ENCODE measurements at places on chromosomes 3 and 15. TPM values are rescaled to one million over a fixed set of nuclear protein-coding genes. Genes with fewer than 3 reads are reported as not detected.

DNA sequence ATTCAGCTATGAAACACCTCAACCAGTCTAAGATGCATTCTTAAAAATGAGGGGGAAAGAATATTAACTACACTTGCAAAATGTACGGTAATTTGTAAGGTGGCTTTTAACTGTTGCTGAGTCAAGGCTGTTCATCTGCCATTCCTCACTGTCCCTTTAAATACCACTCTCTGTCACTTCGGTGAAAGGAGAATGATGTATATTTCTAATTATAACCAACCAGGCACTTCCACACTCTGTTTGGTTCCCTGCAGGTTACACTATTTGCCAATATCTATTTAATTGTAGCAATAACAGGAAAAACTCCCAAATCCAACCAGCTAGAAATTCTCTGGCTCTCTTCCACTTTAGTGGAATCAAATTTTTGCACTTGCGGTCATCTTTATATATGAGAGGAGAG lies 70.5 kb upstream of the SLCO3A1 start:
- no peaks in the 10 kb centered on the region for H3K4me1 ChIP-seq
- no peak overlapping the region for H3K4me3 ChIP-seq
- H3K27ac ChIP-seq, result no peak overlapping the region
- peaks cover 21% of the 10 kb centered on the region for H3K27me3 ChIP-seq
- no peaks in the 10 kb centered on the region for H3K36me3 ChIP-seq
- DNase-seq, result no peak

- no peaks in the 10 kb centered on the region for H3K27me3 ChIP-seq
- H3K4me3 ChIP-seq, result no peak overlapping the region
- no peaks in the 10 kb centered on the region for H3K36me3 ChIP-seq
- H3K27ac ChIP-seq, result no peak overlapping the region
- no peak for DNase-seq
- H3K4me1 ChIP-seq, result no peaks in the 10 kb centered on the region
These were observed 63.3 kb upstream of the GATM start for GRCh38 chr15:45441686-45442085.

GRCh38 chr15:50053055-50053856 lies 65.8 kb downstream of the ATP8B4 start:
- no peak overlapping the region for H3K4me3 ChIP-seq
- no peak overlapping the region for H3K27ac ChIP-seq
- DNase-seq, result no peak
- no peaks in the 10 kb centered on the region for H3K4me1 ChIP-seq
- peaks cover 15% of the 10 kb centered on the region for H3K27me3 ChIP-seq

GRCh38 chr3:177745607-177746005 lies 548.3 kb upstream of the TBL1XR1 start:
- H3K4me1 ChIP-seq, result no peaks in the 10 kb centered on the region
- no peak overlapping the region for H3K27ac ChIP-seq
- H3K36me3 ChIP-seq, result no peaks in the 10 kb centered on the region
- no peaks in the 10 kb centered on the region for H3K27me3 ChIP-seq
- H3K4me3 ChIP-seq, result no peak overlapping the region
- DNase-seq, result no peak

DNA sequence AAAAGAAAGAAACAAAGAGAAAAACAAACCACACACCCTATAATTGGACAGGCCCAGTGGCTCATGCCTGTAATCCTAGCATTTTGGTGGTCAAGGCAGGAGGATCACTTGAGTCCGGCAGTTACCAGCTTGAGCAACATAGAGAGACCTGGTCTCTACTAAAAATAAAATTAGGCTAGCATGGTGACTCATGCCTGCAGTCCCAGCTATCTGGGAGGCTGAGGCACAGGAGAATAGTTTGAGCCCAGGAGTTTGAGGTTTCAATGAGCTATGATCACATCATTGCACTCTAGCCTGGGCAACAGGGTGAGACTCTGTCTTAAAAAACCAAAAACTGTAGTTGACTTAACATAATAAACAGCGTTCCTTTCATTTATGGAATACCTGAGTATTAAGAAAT lies 72.3 kb upstream of the ST3GAL6 start:
- H3K36me3 ChIP-seq, result no peaks in the 10 kb centered on the region
- DNase-seq, result no peak
- no peaks in the 10 kb centered on the region for H3K27me3 ChIP-seq
- no peak overlapping the region for H3K4me3 ChIP-seq
- no peak overlapping the region for H3K27ac ChIP-seq

DNA sequence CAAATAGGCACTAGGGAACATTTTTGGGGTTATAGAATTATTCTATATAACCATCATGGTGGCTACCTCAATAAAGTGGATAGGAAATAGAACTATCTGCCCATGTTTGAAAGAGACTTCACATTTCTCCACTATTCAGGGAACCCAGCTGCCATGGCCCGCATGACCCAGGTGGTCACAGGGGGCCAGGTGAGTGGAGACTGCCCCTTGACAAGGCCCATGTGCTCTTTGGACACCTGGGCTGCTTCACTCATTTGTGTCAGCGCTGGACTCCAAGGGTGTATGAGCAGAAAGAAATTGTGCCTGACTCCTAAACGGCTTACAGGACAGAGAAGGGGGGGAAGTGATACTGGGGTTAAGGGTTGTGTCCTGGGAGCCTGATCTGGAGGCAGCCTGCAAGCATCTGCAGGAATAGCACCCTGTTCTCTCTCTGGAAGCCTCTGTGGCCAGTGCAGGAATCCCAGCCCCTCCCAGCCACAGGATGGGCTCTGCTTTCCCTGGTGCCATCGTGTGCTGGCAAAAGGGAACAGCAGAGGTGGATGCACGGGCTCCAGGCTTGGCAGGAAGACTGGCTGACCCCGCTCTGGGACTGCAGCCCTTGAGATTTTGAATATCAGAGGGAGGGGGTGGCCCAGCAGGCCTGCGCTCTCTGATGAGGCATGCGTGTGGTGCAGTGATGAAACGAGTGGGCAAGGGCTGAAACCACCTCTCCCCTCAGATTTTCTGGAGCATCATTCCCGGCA lies 9.1 kb upstream of the C3orf22 start:
- no peak overlapping the region for H3K27ac ChIP-seq
- peaks cover 12% of the 10 kb centered on the region for H3K27me3 ChIP-seq
- H3K36me3 ChIP-seq, result no peaks in the 10 kb centered on the region
- DNase-seq, result no peak
- H3K4me1 ChIP-seq, result no peaks in the 10 kb centered on the region

DNA sequence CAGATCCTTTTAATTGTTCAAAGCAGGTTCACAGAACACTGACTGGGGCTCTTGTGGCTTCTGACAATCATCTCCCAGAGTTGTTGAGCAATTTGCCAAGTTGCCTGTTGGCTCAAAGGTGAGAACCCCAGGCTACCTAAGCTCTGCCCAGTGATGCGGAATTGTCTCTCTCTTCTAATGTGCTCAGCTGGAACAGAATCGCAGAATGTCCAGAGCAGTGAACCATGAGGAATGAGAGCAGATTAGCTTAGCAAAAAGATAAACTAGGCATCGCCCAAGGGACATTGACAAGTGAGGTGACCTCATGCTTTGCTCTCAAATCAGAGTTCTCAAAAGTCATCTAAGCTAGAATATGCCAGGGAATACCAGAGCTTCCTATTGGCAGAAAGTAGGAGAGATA lies 148.1 kb downstream of the WDR76 start:
- no peaks in the 10 kb centered on the region for H3K27me3 ChIP-seq
- H3K4me1 ChIP-seq, result peaks cover 22% of the 10 kb centered on the region
- peaks cover 3% of the 10 kb centered on the region for H3K36me3 ChIP-seq
- H3K27ac ChIP-seq, result no peak overlapping the region

DNA sequence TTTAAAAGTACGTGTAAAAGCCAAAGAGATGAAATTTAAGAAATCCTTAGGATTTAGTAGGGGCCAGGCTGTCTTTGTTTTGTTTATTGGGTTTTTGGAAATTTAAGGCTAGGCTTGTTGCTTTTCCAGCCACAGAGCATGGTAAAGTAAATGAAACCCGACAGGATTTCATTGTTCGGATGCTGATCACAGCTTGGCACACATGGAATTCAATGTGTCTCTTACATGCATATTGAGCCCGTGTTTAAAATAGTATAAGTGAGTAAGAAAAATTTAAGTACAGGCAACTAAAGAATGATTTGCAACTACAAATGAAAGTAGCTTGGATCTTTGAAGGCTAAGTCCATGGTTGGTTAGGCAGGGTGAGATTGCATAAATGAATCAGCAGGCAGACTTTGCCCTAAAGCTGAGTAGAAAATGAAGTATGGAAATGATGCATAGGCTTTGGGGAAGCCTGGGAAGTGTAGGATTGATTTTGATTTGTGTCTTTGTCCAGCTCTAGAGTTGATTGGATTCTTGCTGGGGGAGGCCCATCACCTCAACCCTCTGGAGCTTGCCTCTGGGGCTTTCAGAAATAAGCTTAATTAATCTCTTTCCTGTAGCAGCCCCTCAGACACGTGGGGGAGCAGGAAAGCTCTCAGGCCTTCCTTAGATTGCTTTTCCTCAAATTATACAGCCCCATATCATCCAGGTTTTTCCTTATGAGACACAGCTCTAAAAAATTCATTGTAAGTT lies 68.2 kb upstream of the ADAMTSL3 start:
- no peak overlapping the region for H3K4me3 ChIP-seq
- H3K36me3 ChIP-seq, result no peaks in the 10 kb centered on the region
- DNase-seq, result no peak
- H3K4me1 ChIP-seq, result no peaks in the 10 kb centered on the region
- H3K27me3 ChIP-seq, result no peaks in the 10 kb centered on the region

DNA sequence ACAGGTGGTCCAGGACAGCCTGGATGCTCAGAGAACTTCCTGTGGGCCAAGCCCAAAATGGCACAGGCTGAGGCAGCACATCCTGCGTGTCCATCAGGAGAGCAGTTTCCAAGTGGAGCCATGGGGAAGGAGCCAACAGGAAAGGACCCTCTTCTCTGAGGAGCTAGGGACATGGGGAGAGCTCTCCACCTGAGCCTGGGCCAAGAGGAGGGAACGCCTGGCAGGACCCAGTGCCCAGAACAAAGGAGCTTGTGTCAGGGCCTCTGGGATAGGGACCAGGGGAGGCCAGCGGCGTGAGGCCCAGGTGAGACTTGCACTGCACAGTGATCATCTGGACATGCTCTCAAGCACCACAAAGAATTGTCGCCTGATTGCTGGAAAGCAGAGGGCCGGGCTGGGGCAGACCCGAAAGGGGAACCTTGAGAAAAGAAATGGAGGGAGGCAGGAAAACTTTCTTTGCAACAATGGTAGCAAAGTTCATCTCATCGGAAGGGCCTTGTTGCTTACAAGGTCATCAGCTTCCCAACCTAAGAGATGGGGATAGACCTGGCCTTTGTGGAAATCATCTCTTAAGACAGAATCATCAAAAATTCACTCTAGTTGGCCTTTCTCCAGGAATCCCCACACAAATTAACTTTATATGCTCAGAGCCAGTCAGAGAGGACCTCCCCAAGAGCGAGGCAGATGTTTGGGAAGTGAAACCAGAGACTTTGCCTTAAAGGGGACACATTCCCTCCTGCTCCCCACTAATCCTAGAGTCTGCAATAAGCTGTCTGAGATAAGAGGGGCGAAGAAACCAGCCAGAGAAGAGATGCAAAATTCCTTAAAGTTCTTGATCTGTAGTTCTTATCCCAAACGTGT lies 47.7 kb upstream of the HES1 start:
- no peak overlapping the region for H3K4me3 ChIP-seq
- no peak overlapping the region for H3K27ac ChIP-seq
- DNase-seq, result no peak
- no peaks in the 10 kb centered on the region for H3K36me3 ChIP-seq
- peaks cover 8% of the 10 kb centered on the region for H3K4me1 ChIP-seq
- no peaks in the 10 kb centered on the region for H3K27me3 ChIP-seq

GRCh38 chr15:92074101-92074500 lies 220.6 kb downstream of the SLCO3A1 start:
- H3K27ac ChIP-seq, result no peak overlapping the region
- peaks cover 56% of the 10 kb centered on the region for H3K4me1 ChIP-seq
- no peak for DNase-seq
- H3K36me3 ChIP-seq, result no peaks in the 10 kb centered on the region

- peaks cover 9% of the 10 kb centered on the region for H3K27me3 ChIP-seq
- H3K36me3 ChIP-seq, result no peaks in the 10 kb centered on the region
- peak; percentile 0 for DNase-seq
- no peak overlapping the region for H3K4me3 ChIP-seq
These were observed 33.3 kb upstream of the SLC41A3 start for GRCh38 chr3:126117212-126117611.

GRCh38 chr3:142447301-142447851 lies 461 bp downstream of the XRN1 start:
- H3K4me1 ChIP-seq, result peaks cover 34% of the 10 kb centered on the region
- no peaks in the 10 kb centered on the region for H3K27me3 ChIP-seq
- DNase-seq, result peak; percentile 59
- H3K27ac ChIP-seq, result peak overlapping the region; percentile 96
- H3K4me3 ChIP-seq, result peak overlapping the region; percentile 95

- H3K4me1 ChIP-seq, result no peaks in the 10 kb centered on the region
- H3K27ac ChIP-seq, result no peak overlapping the region
- H3K27me3 ChIP-seq, result no peaks in the 10 kb centered on the region
- no peak for DNase-seq
- H3K36me3 ChIP-seq, result peaks cover 15% of the 10 kb centered on the region
- H3K4me3 ChIP-seq, result no peak overlapping the region
These were observed 163.6 kb downstream of the ITPR1 start for GRCh38 chr3:4656626-4657328.

DNA sequence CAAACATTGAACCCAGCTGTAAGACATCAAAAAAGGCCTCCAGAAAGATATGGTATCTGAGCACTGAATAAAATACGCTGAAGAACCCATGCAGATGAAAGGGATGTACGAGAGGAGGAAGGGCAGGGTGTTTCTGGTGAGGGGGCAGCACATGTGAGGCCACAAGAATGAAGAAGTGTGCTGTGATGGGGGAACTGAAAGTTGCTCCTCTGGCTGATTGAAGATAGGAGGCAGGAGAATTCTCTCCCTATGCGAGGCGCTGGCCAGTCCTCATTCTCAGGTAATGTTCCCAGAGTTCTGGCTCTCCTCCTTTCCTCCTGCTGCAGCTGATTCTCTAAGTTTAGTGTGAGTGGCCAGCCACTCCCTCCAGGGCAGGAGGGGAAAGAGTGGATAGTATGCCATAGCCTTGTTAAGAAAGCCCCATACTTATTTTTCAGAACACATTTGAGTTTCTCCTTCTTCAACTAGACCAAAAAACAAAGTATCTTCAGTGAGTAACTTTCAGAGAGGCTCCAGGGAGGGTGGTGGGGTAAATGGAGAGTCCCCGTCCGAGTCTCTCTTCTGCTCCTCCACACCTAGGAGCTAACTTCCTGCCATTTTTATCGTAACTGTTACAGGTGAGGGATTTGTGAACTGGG lies 26.9 kb upstream of the MYO1E start:
- H3K27me3 ChIP-seq, result peaks cover 11% of the 10 kb centered on the region
- no peak for DNase-seq
- no peak overlapping the region for H3K4me3 ChIP-seq
- H3K4me1 ChIP-seq, result no peaks in the 10 kb centered on the region

- H3K4me3 ChIP-seq, result no peak overlapping the region
- no peaks in the 10 kb centered on the region for H3K4me1 ChIP-seq
These were observed 251.0 kb upstream of the TLE3 start for GRCh38 chr15:70348581-70349344.

- no peak overlapping the region for H3K27ac ChIP-seq
- peaks cover 21% of the 10 kb centered on the region for H3K36me3 ChIP-seq
- no peak overlapping the region for H3K4me3 ChIP-seq
- H3K27me3 ChIP-seq, result no peaks in the 10 kb centered on the region
- no peak for DNase-seq
These were observed 11.6 kb downstream of the ARPP19 start for GRCh38 chr15:52557274-52557641.

GRCh38 chr3:128362026-128362965 lies 104.4 kb downstream of the DNAJB8 start:
- H3K27me3 ChIP-seq, result no peaks in the 10 kb centered on the region
- no peak overlapping the region for H3K4me3 ChIP-seq
- peaks cover 4% of the 10 kb centered on the region for H3K36me3 ChIP-seq
- DNase-seq, result no peak
- no peaks in the 10 kb centered on the region for H3K4me1 ChIP-seq

The ZNF385D gene
- not detected for total RNA-seq

The TMC3 gene
- not detected for total RNA-seq

The IQCB1 gene
- 37.3 TPM for total RNA-seq

The GCHFR gene
- 36.0 TPM for total RNA-seq

The CPNE4 gene
- not detected for total RNA-seq

The SYNPR gene
- total RNA-seq, result not detected

The CYP1A1 gene
- total RNA-seq, result 1.1 TPM

The SLC12A8 gene
- total RNA-seq, result 1.00 TPM

The ROBO2 gene
- not detected for total RNA-seq

Measured in activated CD4-positive, alpha-beta memory T cell treated with anti-CD3 and anti-CD28 coated beads for 36 hours (primary cell).